Activated CD4-positive, alpha-beta T cell treated with anti-CD3 and anti-CD28 coated beads for 24 hours (primary cell): ENCODE measurements at places on chromosomes 1 and 21.
A peak's percentile ranks its signal among the peaks of the same experiment; 100 is the strongest.

GRCh38 chr1:80894921-80895320 is 905.8 kb upstream of the ADGRL2 start:
- no peak for DNase-seq

DNA sequence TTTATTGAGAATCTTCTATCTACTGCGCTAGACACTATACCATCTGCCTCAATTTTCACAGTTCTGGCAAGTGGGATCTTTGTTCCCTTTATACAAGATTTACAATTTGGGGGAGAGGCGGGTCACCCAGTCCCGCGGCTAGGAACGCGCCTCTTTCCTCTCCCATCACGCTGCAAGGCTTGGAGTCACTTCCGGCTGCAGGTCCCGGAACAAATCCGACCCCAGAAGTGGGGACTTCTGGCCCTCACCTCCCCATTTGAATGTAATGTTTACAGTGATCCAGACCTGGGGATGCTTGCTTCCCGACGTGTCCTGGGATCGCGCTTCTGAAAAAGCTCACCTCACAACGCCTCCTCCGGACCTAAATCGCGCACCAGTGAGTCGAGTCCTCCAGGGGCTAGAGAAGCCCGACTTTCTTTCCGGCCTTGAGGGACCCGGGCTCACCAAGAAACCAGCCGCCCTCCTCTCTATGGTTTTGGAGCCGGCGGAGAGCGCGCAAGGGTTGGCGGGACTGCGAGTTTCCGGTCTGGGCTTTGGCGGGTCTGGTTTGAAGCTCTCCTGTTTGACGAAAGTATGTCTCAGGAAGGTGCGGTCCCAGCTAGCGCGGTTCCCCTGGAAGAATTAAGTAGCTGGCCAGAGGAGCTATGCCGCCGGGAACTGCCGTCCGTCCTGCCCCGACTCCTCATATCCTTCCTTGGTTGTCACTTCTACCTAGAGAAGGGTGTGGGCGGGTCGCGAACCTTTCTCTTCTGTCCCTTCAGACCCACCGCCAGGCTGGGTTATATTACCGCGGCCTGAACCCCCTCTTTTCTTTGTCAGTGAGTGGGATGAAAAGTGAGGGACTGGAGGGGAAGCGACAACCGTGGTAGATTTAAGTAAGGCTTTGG is at the start of gene METTL18:
TSS of gene METTL18 (minus strand) at position 378 of the 887 bp plus-strand sequence. CDS start 1,212 bp downstream, outside the sequence.
- DNase-seq: peak; percentile 80

DNA sequence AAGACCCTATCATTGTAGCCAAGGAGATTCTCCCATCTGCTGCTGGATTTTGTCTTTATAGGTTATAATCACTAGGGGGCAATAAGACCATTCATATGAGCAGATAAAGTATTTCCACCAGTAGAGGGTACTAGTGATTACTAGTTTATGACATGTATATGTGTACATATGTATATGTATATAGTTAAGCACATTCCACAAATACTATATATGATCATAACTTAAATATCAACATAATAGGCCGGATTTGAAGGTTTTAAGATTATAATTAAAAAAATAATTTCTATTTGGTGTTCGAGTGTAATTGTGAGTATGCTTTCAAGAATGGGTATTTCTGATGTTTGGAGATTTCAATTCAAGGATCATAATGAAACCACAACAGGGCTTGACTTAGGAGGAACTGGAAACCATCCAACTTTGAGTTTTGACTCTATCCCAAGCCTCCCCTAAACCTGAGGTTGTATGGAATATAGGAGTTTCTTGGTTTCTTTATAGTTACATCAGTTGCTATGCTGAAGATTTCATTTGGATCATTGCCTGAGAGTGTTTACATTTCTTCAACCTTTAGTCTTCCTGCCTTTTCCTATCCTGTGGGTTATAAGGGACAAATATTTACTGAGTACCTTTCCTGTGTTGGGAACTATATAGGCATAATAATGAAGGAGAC is 16.9 kb downstream of the TCEANC2 start:
- no peak for DNase-seq

GRCh38 chr1:218367118-218367517 is 22.0 kb downstream of the TGFB2 start:
- no peak for DNase-seq

- DNase-seq: no peak
These were observed 155.0 kb downstream of the TPR start for GRCh38 chr1:186220067-186220466.

DNA sequence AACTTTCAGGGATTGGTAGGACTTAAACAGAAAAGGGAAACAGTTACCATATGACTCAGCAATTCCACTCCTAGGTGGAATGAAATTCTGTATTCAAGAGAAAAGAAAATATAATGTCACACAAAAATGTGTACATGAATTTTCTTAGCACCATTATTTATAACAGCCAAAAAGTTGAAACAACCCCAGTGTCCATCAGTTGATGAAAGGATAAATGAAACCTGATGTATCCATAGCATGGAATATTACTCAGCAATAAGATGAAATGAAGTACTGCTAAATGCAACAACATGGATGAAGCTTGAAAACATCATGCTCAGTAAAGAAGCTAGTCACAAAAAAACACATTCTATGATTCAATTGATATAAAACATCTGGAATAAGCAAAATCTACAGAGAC is 15.5 kb downstream of the EEIG2 start:
- DNase-seq: no peak

GRCh38 chr1:203289281-203289981 is 15.9 kb upstream of the BTG2 start:
- DNase-seq: peak; percentile 79
